ENCODE measurements at places on chromosomes 4 and X.

DNA sequence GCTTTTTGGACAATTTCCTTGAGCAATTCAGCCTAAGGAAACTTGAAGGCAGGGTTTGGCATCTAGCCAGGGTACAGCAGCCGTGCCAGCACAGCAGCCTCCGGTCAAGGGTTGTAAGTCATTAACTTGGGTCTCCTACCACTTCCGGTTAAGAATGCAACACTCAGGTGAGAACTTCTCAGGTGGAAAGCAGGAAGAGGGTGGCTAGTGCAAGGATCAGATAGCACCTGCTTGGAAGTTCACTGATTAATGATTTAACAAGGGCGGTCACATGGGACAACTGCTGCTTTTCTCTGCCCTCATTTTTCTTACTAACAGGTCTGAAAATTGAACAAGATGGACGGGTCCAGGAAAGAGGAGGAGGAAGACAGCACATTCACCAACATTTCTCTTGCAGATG lies 30.1 kb upstream of the SCOC start:
- DNase-seq: peak; percentile 72

DNA sequence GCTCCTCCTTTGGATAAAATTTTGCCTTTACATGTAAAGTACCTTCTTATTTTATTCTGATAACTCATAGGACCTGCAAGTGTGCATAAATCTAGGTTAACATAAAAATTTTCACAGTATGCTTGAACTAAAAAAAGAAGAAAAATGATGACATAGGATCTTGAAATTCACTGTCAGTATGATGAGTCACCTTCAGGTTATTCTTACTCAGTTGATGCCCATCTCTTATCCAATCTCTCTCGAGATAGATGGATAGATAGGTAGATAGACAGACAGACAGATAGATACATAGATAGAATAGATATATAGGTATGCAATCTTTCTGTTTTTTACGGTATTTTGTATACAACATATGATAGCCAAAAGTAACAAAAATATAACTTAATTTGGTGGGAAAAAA lies 485.5 kb downstream of the NAF1 start:
- DNase-seq: no peak

GRCh38 chrX:136754651-136755050 lies 26.1 kb downstream of the ARHGEF6 start:
- DNase-seq: peak; percentile 60

- DNase-seq: no peak
Observed at GRCh38 chr4:38306482-38307071, 346.4 kb downstream of the PTTG2 start.

Measured in NCI-H69 (cell line).